Right hindlimb (tissue), 1 donor: ENCODE measurements at places on chromosomes 2 and 18.
A peak's percentile ranks its signal among the peaks of the same experiment; 100 is the strongest.

- DNase-seq: no peak
Observed at GRCh38 chr18:64403784-64404503, 255.1 kb upstream of the LINC00305 start.

DNA sequence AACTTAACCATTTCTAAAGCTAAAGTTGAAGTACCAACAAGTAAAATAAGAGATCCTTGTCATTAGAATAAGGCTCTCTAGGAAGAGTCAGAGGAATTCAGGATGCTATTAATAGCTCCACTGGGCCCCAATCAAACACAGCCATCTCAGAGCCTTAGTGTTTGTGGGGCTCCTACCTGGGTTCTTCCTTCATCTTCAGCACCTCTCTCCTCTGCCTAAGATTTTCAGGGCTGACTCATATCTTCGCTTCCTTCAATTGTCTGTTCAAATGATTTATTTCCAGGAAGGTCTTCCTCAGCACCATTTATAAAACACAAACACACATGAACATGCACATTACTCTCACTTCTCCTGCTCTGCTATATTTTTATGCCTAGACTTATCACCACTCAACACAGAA lies 119.5 kb downstream of the COL6A3 start:
- no peak for DNase-seq

DNA sequence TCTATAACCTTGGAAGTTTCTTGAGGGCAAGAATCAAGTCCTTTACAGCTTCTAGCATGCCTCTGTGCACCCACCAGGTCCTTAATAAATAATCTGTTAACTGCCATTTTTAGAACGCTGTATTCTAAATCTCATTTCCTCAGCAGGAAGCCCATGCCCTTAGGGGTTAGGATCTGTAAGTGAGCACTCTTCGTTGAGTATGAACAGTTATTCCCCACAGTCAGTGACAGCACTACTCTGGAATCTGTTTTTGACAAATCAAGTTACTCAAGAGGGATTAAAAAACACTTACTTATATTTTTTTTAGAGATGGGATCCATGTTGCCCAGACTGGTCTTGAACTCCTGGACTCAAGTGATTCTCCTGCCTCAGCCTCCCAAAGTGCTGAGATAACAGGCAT lies 14.6 kb downstream of the PAIP2B start:
- DNase-seq: no peak

- no peak for DNase-seq
Observed at GRCh38 chr2:135130751-135131150, 78.7 kb downstream of the RAB3GAP1 start.

DNA sequence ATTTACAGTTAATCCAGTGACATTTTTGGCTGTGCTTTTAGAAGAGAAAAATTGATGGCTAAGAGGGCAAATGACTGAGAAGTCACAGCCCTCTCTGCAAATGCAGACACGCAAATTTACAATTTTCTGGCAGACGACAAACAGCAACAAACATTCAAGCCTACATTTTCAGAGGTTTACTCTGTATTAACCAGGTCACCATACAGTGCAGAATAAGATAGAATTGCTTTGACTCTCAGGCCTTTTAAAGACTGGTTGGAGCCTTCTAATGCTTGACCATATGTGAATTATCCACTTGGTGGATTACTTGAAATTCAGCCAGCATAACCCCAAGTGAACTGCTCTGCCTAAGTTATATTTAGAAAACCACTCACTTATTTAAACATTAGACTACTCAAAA lies 280.9 kb upstream of the STON1 start:
- DNase-seq: peak; percentile 24

- DNase-seq: no peak
Observed at GRCh38 chr2:223475901-223476300, 126.3 kb downstream of the SCG2 start.

DNA sequence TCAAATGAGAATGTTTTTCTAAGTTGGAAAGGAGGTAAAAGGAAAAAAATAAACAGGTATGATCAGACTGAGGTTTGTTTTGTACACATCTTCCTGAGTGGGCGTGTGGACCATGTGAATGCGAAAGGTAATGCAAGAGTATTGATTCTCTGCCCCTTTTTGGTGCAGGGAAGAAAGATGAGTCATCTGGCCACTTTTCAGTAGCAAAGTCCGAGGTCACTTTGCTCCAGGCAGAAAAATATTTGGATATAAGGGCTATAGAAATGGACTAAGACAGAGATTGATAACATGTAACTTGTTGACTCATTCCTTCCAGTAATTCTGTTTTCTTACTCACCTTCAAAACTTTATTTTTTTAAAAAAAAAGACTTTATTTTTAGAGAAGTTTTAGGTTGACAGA lies 130.5 kb downstream of the DSEL start:
- DNase-seq: no peak
